ENCODE measurements at places on chromosomes 4 and X.

- DNase-seq = no peak
Measured at GRCh38 chrX:116232833-116233232, 62.3 kb downstream of the AGTR2 start.

- DNase-seq = no peak
Measured at GRCh38 chr4:95606739-95607138, 58.0 kb upstream of the UNC5C start.

DNA sequence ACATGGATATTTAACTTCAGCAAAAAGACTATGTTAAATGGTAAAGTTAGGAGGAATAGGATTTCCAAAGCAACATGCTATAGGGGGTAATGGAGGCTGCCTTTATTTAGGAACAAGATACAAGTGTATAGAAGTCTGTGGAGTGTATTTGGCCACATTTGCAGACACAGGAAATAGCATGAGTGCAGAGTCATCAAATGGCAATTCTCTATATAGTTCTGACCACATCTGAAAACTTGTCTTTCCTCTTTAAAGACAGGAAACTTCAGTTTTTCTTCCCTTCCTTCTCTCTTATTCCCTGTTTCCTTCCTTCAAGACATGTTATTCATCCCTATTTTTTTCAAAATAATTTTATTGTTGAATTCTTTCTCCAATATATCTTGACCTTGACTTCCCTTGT lies 119.3 kb upstream of the PITX2 start:
- no peak for DNase-seq

GRCh38 chrX:13258052-13258444 lies 61.8 kb downstream of the ATXN3L start:
- DNase-seq = no peak

GRCh38 chr4:57442831-57443291 lies 332.7 kb upstream of the IGFBP7 start:
- DNase-seq = no peak

- DNase-seq = no peak
Measured at GRCh38 chr4:172740434-172740833, 428.2 kb upstream of the GALNT7 start.

GRCh38 chr4:157550028-157550427 lies 329.5 kb downstream of the GRIA2 start:
- DNase-seq = no peak

DNA sequence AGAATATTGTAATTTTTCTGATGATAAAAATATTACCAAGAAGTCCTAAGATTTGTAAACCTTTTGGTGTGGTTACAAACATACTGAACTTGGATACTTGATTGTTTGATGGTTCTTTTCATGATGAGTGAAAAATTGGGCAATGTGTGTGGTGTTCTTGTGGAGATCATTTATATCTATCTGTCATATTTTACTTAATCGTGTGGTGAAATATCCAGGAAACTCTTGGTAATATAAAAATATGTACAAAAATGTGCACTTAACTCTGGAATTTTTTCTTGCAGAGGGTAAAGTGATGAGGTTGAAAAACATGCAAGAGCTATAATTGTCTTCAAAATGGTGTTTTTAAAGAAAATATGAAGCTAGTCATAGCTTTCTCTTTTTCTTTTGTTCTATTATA lies 2.8 kb downstream of the DCUN1D4 start:
- no peak for DNase-seq

GRCh38 chr4:38213083-38213805 lies 253.0 kb downstream of the PTTG2 start:
- DNase-seq = no peak

DNA sequence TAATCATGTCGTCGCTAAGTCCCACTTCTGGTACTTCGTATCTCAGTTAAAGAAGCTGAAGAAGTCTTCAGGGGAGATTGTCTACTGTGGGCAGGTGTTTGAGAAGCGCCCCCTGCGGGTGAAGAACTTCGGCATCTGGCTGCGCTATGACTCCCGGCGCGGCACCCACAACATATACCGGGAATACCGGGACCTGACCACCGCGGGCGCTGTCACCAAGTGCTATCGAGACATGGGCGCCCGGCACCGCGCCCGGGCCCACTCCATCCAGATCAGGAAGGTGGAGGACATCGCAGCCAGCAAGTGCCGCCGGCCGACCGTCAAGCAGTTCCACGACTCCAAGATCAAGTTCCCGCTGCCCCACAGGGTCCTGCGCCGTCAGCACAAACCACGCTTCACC lies 11.3 kb downstream of the PNCK start:
- DNase-seq = no peak

- DNase-seq = no peak
Measured at GRCh38 chr4:12928751-12929150, 555.4 kb downstream of the RAB28 start.

DNA sequence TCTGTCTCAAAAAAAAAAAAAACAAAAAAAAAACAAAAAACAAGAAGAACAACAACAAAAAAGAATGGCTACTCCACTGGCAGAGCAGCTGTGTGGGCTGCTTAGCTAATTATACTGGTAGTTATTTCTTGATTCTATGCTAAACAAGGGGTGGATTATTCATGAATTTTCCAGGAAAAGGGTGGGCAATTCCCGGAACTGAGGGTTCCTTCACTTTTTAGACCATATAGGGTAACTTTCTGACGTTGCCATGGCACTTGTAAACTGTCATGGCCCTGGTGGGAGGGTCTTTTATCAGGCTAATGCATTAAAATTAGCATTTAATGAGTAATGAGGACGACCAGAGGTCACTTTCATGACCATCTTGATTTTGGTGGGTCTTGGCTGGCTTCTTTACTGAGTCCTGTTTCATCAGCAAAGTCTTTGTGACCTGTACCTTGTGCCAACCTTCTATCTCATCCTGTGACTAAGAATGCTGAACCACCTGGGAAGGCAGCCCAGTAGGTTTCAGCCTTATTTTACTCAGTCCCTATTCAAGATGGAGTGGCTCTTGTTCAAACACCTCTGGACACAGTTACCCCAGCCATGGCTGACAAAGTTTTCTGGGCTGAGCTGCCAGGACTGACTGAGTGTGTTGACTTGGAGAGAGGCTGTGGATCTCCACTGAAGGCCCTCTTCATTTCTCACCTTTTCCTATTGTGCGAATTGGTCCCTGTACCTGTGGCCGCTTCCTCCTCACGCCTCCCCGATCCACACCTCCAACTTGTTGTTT lies 1.3 kb upstream of the OCIAD2 start:
- no peak for DNase-seq

GRCh38 chr4:139728840-139729239 lies 63.2 kb downstream of the MGST2 start:
- DNase-seq = no peak

- no peak for DNase-seq
Measured at GRCh38 chrX:81121513-81122363, 80.0 kb downstream of the HMGN5 start.

DNA sequence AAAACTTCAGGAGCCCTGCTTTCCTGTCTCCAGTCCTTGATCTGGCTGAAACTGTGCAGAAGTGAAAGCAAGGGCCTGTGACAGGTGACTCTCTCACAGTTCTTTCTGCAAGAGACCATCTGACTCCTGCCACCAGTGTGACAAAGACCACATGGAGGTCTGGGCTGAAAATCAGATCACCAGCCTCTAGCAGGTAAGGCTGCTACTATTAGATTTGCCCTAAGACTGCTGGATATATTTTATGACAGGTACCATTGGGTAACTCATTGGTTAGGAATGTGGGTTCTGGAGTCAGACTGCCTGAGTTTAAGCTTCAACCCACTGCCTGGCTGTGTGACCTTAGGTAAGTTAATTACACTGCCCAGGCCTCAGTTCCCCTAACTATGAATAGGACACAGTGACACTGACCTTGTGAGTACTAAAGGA lies 163.3 kb upstream of the SLC7A11 start:
- no peak for DNase-seq

- no peak for DNase-seq
Measured at GRCh38 chr4:169099771-169100180, 89.7 kb upstream of the CBR4 start.

- no peak for DNase-seq
Measured at GRCh38 chr4:187798385-187798784, 197.2 kb upstream of the ZFP42 start.

DNA sequence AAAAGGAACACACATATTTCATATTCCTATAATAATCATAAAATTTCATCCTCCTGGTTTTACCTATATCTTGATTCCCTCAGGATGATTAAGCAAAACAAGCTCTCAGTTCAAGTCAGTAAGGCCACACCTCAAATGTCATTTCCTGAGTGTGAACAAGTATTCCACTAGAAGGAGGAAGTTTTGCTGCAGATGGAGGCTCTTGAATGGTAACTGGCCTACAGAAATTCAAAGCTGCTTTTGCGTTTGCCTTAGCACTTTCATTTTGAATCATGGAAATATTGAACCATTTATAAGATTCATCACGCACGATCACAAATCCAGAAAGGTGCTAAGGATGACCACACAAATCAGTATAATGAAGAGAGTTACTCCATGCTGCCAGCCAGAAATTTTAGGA lies 254.4 kb upstream of the CXXC4 start:
- DNase-seq = no peak

DNA sequence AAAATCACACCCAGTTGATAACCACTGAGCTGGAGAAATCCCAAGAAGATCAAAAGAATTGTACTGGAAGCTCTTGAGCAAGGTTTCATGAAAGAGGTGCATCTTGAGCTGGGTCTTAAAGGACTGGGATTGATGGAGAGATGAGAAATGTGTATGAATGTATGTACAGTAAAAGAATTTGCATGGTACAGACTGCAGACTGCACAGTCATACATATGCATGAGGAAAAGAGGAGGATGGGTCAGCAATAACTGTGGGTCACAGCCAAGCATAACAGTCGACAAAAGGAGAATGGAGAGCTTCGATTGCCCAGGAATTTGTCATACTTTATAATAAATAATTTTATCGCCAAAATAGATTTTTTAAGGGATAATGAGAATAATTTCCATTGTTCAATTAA lies 4.8 kb upstream of the RELL1 start:
- DNase-seq = no peak

GRCh38 chrX:8091510-8091909 lies 79.6 kb downstream of the VCX2 start:
- no peak for DNase-seq

DNA sequence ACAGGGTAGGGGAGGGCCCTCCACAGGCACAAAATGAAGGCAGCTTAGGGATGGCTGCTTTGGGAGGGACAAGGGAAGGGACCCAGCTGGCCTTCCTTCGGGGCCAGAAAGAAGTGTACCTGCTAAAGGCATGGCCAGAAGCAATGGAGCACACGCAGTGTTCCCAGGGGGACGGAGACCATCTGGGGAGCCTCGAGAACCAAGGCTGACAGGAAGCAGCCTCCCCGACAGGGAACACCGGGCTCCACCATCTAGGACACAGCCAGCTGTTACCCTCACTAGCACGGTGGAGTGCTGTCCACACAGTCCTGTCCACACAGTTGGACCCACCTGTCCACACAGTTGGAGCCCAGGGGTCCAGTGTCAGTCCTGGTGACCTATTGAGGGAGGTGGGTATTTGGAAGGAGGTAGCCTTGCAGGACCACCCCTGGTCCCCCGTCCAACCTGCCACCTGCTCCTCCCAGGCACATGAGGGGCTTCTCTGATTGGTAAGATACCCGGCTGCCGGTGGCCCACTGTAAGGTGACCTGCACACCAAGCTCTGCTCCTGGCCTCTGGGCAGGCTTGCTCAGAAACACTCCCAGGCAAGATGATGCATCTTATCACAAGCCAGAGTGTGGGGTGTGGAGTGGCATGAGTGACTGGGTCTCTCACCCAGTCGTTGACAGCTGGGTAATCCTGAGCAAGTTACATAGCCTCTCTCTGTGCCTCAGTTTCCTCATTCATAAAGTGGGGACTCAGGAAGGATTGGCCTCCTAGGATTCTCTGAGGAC lies 20.5 kb upstream of the AFAP1 start:
- no peak for DNase-seq

- no peak for DNase-seq
Measured at GRCh38 chr4:121155893-121156292, 8.2 kb downstream of the TNIP3 start.

DNA sequence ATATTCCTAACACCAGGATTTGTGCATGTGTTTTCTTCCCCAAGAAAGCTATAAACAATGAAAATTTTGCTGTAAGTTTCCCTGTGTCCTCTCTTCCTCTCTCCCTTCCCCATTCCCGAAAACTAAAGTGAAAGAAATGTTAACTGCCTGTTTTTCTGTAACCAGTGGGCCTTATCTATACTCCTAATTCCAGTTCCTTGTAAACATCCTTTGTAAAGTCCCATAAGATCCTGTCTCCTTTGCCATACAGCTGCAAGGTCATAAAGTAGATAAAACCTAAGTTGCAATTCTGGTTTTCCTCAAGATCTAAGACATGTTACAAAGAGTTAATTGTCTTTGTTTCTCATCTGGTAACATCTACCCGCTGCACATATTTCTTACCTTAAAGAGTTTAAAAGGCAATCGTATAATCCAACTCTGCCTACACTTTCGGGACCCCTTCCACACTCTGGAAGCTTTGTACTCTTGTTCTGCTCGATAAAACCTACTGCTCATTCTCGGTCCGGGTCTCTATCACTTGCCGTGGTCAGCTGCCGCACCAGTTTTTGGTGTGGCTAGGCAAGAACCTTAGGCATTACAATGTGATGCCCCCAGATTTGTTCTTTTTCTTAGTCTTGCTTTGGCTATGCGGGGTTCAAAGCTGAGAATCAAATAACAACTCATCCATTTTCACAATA lies 20.5 kb downstream of the UGT2B7 start:
- no peak for DNase-seq

DNA sequence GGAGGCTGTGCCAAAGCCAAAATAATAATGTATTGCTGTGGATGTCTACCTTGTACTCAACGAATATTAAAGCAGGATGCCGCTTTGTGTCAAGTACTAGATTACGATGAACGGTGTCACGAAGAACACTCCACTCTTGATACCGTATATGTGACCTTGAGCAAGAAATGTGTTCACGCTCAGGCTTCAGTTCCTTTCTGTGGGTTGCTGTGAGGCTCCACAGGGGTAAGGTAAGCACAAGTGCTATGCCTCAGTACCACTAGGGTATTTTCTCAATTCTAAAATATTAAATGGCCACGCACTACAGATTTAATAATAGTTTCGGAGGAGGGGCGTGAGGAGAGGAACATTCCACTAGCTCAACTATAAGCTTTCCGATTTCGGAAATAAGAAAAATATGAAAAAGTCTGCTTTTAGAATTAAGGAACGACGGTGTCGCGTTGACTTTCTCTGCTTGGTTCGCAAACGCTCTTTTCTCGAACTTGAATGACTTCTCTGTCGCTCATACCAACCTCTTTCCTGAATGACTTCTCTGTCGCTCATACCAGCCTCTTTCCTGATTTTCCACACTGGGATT lies 607 bp upstream of the SCOC start:
- no peak for DNase-seq

DNA sequence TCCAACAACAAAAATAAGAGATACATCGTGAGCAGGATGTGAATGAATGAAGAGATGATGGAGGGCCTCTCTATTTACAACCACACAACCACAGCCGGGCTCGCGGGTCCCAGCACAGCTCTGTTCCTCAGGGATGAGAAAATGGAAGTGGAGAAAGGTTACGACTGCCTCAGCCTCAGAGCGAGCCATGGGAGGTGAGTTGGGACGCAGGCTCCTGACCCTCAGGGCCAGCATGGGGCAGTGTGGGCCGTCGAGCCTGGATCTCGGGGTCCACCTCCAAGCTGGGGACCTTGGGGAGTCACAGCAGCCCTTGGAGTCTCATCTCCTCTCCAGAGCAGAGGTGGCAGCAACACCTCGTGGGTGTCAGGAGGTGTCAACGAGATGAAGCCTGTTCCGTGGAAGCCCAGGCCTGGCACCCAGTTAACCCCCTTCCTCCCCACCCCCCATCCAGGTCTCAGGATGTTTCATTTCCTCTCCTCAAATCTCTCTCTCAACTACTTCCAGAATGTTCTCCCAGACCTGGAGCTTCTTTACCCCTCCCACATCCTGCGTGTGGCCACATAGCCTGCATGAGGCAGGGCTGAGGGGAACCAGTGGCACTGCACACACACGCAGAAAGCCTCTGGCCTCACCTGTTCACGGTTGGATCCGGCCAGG lies 25.9 kb downstream of the C4orf50 start:
- DNase-seq = no peak
